T-cell (primary cell): ENCODE measurements at places on chromosomes 1 and 21. TPM values are rescaled to one million over a fixed set of nuclear protein-coding genes. Genes with fewer than 3 reads are reported as not detected.
A peak's percentile ranks its signal among the peaks of the same experiment; 100 is the strongest.

The STXBP3 gene
- 66.2 TPM for total RNA-seq

The RPE65 gene
- not detected for total RNA-seq

DNA sequence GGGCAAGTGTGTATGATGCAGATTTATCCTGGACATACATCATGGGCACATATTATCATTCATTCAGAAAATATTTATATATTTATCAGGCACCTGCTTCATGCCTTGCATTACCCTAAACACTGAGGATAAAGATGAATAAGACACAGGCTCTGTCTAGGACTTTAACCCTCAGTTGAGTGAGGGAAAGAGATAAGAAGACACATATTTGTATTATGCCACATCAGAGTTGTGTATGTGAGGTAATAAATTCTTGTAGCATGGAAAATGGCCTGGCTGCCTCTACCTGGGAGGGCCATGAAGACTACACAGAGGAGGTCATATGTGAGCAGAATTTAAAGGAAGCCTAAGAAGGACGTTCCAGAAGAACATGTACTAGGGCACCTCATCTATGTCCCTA lies 275.8 kb upstream of the ST6GALNAC5 start:
- DNase-seq: no peak

DNA sequence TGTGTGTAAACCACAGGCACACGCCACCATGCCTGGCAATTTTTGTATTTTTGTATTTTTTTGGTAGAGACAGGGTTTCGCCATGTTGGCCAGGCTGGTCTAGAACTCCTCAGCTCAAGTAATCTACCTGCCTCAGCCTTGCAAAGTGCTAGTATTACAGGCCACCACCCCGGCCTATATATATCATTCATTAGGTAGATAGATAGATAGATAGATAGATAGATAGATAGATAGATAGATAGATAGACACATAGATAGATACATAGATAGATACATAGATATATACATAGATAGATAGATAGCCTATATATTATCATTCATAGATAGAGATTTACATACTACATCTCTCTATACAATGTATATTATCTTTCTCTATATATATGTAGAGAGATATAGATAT lies 46.0 kb downstream of the VANGL1 start:
- no peak for DNase-seq

DNA sequence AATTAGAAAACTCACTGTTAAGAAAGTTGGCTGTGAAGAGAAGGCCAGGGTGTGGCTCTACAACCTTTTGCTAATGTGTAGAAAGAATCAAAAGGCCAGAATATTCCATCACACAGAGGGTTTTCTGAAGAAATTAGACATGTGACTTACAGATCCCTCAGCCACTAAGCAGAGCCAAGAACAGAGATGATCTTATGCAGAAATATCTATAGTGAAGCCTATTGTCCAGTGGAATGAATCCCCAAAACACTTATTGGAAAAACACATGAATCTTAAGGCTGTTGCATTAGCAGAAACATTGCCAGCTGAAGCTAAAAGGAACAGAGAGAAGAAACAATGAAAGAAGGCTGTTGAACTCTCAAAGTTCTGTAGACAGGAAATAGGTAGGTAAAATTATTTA lies 979.2 kb downstream of the MRPL39 start:
- DNase-seq: no peak

GRCh38 chr1:39698568-39698967 lies 7.3 kb upstream of the HPCAL4 start:
- DNase-seq: no peak

DNA sequence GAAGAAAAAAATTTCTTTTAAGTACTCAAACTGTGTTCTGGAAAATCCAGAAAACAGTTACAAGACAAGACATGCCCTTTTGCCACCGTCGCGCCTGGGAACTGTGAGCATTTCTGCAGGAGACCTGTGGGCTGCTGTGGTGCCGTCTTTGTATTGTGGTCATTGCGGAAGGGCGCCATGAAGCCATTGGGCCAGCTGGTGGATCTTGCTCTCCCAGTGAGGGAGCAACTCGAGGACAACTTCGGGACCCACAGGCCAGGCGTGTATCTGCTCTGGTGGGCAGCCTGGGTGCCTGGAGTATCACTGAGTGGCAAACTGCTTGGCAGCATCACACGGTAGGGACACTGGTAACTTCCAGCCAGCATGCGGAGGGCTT lies 3.8 kb upstream of the THEMIS2 start:
- DNase-seq: no peak

DNA sequence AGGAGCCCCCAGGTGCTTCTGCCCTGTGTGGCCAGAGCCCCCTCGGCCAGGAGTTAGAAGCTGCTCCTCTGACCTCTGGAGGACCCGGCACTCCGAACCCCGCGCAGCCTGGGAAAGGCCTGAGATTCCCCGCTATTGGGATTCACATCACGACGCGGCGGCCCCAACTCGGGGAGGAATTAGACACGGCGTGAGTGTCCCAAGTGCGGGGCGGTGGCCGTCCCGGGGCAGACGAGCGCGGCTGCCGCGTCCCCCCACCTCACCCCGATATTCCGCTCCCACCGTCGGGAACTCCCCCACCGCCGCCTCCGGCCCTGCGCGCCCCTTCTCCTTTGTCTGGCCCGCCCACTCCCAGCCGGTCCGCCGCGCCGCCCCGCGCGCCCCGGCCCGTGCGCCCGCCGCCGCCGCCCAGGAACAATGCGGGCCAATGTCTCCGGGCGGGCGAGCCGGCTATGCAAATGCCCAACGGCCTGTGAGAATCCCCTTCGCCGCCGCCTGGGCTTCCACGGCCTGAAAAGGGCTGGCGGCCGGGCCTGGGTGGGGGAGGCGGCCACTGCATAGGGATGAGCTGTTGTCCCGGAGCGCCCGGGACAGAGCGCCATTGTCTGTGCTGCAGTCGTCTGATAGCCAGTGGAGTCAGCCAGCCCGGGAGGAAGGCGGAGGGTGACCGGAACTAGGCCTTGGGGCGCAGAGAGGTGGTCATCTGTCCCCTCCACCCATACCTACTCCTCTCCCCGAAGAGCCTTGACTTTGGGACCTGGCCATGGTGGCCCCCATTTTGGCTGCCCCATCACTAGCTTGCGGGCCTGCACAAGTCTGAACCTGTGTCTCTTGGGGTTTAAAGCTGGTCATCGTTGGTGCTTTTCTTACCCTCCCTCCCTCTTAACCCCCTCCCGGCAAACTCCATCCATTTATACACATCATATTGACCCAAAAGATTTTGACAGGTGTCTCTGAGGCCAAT lies 19.4 kb downstream of the RHBG start:
- DNase-seq: no peak

DNA sequence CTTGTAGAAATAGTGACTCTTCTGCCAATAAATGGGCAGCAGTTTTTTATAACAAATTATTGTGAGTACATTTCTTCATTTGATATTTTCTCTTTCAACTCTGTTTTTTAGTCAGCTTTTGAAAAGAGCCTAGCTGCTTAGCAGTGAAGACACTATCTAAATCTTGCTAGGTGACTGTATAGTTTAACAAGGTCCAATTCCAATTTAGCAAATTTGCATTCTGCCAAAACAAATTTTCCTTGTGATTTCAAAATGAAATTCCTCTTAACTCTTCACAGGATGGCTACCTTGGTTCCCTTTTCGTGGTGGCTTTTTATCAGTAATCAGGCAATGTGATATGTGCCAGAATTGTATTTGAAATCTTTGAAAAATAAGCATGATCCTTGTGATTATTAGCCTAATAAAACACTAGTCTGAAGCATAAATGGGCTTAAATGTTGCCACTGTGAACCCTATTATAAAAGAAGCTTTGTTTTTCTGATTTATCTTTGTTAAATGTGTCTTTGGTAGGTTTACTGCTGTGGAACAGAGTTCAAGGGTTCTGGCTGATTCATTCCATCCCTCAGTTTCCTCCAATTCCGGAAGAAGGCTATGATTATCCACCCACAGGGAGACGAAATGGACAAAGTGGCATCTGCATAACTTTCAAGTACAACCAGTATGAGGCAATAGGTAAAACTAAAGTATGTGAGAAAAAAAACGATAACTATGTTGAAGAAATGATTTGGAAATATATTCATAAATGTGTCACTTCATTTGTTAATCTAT lies 12.2 kb downstream of the DNASE2B start:
- no peak for DNase-seq

GRCh38 chr1:236173174-236173767 lies 30.9 kb downstream of the GPR137B start:
- no peak for DNase-seq

The NMNAT2 gene
- not detected for total RNA-seq

DNA sequence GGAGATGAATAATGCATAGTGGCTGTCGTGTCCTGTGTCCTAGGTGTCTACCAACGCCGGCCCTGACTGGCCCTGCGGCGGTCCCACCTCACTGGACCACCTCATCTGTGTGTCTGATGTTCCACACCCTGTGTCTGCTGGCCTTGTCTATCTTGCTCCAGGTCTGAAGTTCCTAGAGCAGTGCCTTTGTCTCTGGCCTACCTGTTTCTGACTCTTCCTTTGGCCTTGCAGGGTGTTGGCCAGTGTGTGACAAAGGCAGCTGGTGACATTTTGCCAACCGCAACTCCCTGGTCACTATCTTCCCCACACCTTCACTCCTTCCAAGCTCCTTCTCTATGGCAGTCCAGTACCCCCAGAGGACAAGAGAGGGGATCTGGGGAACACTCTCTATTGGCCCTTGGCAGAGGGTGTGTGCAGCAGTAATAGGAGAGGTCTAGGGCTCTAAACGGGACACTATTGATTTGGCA lies 1.4 kb upstream of the AHDC1 start:
- no peak for DNase-seq

DNA sequence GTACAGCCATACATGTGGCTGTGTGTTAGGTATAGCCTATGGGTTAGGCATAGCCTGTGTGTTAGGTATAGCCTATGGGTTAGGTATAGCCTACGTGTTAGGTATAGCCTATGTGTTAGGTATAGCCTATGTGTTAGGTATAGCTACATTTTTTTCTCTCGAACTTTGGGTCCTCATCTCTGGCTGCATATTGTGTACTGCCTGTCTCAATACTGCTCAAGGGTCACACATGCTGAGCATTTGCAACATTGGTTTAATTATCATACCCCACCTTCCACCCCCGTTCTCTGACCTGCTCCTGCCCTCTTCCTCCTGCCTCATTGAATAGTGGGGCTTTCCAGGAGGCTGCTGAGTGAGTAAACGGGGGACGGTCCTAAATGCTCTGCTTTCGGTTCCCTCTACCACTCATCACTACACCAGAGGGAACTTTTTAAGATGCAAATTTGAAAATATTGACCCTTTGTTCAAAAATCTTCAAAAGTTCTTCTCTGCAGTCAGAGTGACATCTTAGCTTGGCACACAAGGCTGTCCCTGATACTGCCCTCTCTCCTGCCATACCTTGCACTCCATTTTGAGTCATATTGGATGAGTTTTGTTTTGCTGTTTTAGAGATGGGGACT lies 17.8 kb downstream of the OR2B11 start:
- DNase-seq: no peak

- DNase-seq: no peak
These were observed 141.6 kb upstream of the NBPF11 start for GRCh38 chr1:148293651-148294050.

- DNase-seq: peak; percentile 20
These were observed 2.3 kb downstream of the ZBTB37 start for GRCh38 chr1:173870252-173871075.

GRCh38 chr1:30719406-30720270 lies 3.7 kb downstream of the MATN1 start:
- DNase-seq: no peak

The LCE3E gene
- total RNA-seq: not detected

The CRTC2 gene
- 108 TPM for total RNA-seq

The MROH7 gene
- 0.63 TPM for total RNA-seq

DNA sequence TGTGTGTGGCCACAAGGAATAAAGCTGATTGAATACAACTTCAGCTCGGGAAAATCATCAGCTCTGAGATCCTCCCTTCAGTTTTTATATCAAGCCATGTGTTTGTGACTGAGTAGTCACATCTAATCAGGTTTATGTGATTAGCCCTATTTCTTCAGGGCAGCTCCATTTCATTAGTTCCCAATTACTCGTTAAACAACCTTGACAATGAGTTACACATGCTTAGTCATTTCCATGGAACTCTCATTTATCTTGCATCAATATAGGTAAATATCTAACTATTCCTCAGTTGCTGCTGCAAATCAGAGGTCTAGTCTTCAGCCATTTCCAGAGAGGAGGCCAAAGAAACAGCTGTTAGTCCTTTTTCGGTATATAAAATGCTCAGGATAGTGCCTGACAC lies 16.3 kb downstream of the CRB1 start:
- DNase-seq: no peak

The ROR1 gene
- total RNA-seq: 2.0 TPM

DNA sequence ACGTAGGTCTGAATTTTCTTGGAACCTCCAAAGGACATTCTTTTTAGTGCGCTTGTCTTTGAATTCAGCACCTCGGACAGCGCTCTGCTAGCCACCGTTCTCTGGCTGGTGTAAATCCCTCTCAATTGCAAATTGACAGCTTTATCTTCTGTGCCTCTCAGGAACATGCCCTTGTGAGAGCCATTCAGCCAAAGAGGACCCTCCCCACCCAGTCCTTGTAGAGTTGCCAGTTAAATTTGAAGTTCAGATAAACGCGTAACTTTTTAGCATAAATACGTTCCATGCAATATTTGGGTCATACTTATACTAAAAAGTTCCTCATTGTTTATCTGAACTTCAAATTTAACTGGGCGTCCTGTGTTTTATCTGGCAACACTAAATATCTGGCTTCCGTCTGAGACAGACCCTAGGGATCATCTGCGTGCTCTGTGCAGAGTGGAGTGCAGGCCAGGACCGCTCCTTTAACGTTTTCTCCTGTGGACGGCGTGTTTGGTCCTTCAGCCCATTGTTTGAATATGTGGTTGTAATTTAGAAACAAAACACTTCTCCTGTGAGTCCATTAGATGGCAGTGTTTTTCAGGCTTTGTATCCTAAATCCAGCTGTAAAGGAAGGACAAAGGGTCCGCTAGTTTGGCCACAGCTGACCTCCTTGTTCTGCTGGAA lies 7.0 kb downstream of the KCNAB2 start:
- peak; percentile 35 for DNase-seq

DNA sequence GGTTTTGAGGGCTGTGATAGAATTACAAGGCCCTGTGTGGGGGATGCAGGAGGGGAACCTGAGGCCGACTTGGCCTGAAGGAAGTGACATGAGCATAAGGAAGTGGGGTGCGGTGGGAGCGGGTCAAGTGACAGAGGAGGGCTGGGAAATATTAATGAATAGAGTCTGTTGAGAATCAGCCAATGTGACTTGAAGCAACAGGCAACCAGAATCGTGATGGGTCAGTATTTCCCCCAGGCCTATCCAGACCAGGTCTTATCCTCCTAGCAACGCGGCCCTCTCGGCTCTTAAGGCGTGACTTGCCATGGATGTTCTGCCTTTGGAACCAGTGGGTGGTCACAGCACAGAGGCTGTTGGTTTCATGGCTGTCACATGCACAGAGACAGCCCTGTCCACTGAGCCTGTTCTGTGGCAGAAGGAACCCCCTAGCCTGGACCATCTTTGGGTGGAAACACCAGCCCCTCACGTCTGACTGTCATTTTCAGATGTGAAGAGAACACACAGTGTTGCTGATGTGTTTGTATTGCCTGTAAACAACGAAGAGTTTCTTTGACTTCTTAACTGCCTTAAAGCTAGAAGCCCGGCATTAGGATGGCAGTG lies 468.8 kb downstream of the CAMTA1 start:
- DNase-seq: no peak
